Skin of body (tissue), 3 donors: ENCODE measurements at places on chromosomes 2 and 18. TPM values are rescaled to one million over a fixed set of nuclear protein-coding genes. Genes with fewer than 3 reads are reported as not detected.

Gene AGPS
- total RNA-seq: 29.6 TPM

DNA sequence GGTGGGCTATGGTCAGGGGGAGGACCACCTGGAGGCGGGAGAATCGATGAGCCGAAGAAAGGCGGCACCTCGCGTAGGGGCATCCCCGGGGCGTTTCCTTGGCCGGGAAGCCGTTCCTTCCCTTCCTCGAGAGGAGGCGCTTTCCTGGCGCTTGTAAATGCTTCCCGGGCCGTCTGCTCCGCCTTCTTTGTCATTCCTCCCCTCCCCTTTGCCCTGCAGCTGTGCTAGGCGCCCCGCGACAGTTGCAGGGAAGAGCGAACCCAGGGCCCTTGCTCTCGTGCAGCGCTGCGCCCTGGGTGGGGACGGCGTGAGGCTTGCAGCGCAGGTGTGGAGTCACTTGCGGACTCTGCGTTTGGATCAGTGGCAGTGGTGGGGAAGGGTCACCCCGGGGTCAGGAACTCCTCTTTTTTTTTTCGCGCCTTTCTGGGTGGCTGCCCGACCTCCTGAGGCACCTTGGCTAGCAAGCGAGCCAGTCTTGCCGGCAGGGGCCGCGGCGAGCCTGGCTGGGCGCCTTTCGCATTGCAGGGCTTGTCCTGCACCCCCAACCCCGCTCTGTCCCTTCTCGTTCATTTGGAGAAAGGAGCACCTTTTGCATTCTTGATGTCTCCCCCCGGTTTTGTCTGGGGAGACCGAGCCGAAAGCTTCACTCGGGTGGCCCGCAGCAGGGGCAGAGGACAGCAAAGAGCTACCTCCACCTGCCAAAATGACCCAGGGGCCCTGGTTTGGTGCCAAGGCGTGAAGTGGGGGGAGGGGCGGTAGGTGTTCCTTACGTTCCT is 858 bp downstream of the KCNS3 start:
- DNase-seq: peak; percentile 58

DNA sequence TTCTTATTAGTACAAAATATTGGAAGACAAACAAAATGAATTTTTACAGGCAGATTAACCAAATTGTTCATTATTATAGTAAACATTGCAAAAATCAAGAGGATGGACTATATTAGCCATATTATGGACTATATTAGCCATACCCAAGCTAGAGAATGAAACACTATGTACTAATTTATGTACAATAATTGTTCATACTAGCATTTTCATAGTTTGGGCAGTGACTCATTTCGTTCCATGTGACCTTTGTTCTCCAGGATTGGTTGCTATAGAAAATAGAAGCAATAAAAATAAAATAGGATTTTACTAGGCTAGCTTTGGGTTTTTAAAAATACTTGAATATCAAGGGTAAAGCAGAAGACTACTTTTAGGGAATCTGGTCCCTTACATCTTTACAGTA is 176.8 kb downstream of the ZEB2 start:
- DNase-seq: no peak

DNA sequence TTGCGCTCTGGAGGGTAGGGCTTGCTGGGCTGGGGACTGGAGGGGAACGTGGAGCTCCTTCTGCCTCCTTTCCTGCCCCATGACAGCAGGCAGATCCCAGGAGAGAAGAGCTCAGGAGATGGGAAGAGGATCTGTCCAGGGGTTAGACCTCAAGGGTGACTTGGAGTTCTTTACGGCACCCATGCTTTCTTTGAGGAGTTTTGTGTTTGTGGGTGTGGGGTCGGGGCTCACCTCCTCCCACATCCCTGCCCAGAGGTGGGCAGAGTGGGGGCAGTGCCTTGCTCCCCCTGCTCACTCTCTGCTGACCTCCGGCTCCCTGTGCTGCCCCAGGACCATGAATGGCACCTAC is 4.3 kb downstream of the GPR35 start:
- DNase-seq: no peak

Gene PER2
- 14.0 TPM for total RNA-seq

- no peak for DNase-seq
Measured at GRCh38 chr2:191758518-191759507, 80.9 kb downstream of the NABP1 start.

GRCh38 chr2:127110985-127111384 is 4.0 kb upstream of the BIN1 start:
- no peak for DNase-seq

Gene ANKRD62
- not detected for total RNA-seq

DNA sequence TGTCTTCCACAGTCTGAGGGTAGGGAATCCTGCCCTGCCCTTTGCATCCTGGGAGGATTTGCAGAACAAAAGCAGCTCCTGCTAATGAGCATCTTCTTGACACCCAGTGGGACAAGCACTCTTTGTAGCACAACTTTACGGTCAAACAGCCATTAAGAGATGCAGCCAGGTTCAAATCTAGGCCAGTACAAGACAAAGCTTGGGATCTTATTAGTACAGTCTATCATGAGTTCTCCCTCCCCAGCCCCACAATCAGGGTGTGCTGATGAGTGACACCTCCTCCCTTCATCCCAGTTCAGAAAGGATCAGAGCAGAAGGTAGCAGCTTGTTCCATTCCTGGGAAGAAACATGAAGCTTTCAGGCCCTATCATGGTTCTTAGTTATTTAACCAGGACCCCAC is 41.9 kb downstream of the MARCO start:
- no peak for DNase-seq

GRCh38 chr2:177816766-177817165 is 255.8 kb downstream of the PDE11A start:
- DNase-seq: no peak

DNA sequence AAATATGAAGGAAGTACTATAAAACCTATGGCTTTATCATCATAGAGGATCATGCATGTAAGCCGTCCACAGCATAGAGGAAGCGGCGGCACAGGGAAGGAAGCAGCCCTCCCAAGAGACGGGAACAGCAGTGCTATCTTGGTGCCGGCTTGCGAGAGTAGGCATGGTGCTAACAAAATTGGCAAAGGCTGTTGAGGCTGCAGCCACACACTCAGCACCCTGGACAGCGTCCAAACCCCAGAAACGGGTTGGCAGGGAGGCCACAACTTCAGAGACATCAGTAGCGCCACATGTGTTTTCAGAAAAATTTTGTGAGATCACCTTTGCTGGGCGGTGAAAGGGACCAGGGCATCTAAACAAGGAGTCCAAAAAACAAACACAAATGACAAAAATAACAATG is 37.7 kb downstream of the NETO1 start:
- DNase-seq: no peak

DNA sequence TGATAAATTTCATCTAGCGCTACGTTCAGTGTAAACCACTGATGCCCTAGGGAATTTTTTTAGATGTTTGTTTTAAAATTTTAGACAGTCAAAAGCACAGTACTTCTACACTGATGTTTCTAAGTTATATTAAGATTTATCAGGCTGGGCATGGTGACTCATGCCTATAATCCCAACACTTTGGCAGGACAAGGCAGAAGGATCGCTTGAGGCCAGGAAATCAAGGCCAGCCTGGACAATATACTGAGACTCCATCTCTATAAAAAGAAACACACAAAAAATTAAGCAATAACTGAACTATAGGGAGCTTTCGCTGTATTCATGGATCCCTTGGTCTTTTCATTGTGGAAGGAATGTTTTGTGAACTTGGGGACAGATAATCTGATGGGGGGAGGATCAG is 50.6 kb upstream of the MAPRE2 start:
- no peak for DNase-seq

GRCh38 chr2:37610638-37611289 is 60.7 kb downstream of the CDC42EP3 start:
- peak; percentile 65 for DNase-seq

Gene FAM117B
- 7.1 TPM for total RNA-seq

GRCh38 chr2:85230679-85231467 is 96.9 kb downstream of the TGOLN2 start:
- peak; percentile 95 for DNase-seq

DNA sequence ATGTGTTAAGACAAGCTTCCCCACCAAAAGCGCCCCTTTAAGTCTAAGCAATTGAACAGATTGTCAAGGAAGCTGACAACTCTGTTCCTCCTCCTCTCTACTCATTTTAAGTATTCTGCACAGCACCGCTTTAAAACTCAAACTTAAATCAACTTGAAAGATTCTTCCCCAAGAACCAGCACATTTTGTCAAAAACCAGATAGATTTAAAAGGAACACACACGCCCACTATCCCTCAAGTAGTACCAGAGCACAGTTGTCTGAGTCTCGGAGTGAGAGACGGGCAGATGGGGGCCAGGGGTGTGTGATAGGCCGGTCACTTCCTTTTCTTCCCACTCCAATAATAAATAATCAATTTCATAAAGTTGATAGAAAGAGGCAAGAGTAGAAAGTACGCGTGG is 67.7 kb upstream of the POU3F3 start:
- DNase-seq: no peak

GRCh38 chr2:106096299-106097037 is 97.6 kb downstream of the UXS1 start:
- DNase-seq: no peak

GRCh38 chr2:46821600-46821999 is 94.0 kb downstream of the MCFD2 start:
- no peak for DNase-seq

DNA sequence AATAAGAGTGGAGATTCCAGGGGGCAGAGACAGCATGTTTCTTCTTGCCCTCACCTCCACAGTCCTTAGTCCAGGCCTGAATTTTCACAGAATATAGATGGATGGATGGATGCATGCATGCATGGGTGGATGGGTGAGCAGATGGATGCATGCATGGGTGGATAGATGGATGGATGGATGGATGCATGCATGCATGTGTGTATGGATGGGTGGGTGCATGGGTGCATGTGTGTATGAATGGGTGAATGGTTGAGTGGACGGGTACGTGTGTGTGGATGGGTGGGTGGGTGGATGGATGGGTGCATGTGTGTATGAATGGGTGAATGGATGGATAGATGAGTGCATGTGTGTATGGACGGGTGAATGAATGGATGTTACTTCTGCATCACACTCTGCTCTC is 153.3 kb downstream of the CELF4 start:
- no peak for DNase-seq

GRCh38 chr2:239455436-239456203 is 54.8 kb upstream of the HDAC4 start:
- no peak for DNase-seq

DNA sequence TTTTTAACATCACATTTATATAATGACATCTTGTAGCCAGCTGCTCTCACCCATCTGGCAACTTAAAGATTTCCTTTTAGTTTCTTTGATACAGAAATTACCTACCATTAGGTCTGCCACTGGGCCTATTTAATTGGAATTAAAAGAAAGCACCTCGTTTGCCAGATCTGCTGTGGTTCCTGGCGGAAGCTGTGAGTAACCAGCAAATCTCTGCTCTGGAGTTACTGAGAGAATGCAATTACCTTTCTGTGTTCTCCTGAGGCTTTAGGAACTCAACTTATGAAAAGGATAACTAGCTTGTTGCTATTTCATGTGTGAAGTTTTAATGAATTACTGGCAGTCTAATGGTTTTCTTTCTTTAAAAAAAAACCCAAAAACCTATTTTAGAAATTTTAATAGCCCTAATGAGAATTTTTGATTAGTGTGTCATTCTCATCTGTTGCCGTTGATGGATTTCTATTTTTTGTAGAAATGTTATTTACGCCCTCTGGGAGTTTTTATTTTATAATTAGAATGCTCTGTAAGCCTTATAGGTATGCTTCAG is 69.7 kb upstream of the LYPD6B start:
- no peak for DNase-seq

- DNase-seq: no peak
Measured at GRCh38 chr2:184904991-184905390, 306.7 kb downstream of the ZNF804A start.

Gene WDR12
- total RNA-seq: 27.4 TPM

DNA sequence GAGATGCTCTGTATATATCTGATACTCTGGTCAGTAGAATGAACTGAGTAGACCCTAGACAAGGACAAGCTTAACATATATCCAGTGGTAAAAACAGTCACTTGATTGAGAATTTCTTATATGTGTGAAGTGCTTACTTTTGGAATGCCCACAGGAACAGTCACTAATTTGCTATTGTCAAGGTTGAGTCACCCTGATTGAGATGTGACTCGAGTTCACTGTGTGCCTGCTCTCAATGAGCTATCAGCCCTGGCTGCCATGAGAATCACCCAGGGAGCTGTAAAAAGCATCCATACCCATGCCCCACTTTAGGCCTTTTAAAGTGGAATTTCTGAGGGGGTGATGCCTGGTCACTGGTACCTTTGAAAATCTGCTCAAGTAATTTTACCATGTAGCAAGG is 283.7 kb downstream of the SUCLG1 start:
- DNase-seq: no peak

GRCh38 chr2:124343827-124344498 is 318.9 kb downstream of the CNTNAP5 start:
- DNase-seq: no peak

Gene ARHGEF33
- total RNA-seq: 1.7 TPM

DNA sequence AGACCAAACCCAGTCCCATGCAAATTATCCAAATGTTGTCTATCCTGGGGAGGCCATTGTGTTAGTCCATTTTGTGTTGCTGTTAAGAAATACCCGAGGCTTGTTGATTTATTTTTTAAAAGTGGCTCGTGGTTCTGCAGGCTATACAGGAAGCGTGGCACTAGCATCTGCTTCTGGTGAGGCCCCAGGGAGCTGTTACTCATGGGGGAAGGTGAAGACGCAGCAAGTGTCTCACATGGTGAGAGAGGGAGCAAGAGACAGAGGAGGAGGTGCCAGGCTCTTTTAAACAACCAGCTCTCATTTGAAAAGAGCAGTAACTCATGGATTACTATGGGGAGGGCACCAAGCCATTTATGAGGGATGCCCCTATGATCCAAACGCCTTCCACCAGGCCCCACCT is 80.3 kb upstream of the ARL4C start:
- DNase-seq: no peak

Gene CCDC142
- 17.5 TPM for total RNA-seq

- DNase-seq: no peak
Measured at GRCh38 chr2:223109341-223109740, 57.4 kb downstream of the KCNE4 start.

DNA sequence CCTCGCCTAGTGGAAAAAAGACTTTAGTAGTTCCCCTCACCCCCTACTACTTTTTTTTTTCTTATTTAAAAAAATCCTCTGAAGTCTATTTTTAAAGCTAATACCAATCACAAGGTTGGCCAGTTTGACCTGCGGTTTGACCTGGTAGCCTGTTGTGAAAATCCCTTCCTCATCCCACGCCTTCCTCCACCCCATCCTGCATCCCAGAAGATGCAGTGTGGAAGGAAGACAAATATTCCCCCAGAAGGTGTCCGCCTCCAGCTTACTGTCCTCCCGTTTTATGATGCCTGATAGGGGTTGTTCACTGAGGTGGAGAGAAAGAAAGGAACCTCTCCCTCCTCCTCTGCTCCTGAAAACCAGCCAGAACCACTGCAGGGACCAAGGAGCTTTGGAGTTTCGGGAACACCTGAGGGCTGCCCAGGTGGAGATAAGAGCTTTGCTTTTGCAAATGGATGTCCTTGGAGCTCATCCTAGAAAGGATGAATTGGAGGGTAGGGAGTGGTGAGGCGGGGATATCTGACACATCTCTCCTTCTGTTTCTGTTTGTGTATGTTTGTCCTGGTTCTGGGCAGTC is 909 bp downstream of the ATP6V1C2 start:
- no peak for DNase-seq
